ENCODE measurements at places on chromosomes 12 and 14.
A peak's percentile ranks its signal among the peaks of the same experiment; 100 is the strongest.

DNA sequence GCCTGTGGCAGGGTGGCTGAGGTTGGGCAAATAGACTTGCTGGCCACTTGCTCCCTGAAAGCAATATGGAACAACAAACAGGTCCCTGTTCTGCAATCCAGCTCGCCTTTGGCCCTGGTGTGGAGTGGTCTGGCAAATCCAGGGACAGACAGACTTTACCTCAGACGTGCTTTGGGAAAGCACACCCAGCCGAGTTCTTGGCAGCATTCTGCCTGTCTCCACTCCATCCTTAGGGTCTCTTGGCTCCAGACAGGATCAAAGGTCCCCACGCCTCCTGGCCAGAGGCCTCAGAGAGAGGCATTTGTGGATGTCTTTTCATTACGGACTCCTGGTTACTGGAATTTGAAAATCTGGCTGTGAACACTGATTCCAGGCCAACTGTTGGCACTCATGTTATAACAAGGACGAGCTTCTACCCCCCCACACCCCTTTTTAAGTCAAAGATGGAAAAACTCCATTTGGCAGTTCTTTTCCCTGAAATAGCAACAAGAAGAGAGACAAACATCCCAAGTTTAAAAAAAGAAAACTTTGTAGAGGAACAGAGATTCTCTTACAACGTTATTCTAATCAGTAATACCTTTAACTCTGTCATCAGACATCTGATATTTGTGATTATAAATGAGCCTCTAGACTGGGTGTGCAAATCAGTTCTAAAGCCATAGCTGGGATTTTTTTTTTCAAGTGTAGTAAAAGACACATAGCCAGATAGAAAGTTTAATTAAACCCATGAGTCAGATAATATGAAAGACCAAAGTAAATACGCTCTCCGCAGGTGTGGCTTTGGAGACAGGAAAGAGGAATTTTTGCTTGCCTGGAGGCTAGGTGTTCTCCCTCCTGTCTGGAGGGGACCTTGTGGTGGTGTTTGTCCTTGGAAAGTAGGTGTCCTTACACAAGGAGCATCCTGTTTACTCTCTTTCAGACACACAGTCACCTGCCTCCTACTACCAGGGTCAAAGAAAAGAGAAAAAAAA is 60.7 kb downstream of the GALNT8 start:
- DNase-seq = peak; percentile 4

GRCh38 chr14:90091393-90091792 is 29.6 kb downstream of the KCNK13 start:
- no peak for DNase-seq

GRCh38 chr14:64758025-64758521 is 53.8 kb downstream of the PLEKHG3 start:
- DNase-seq = peak; percentile 92

GRCh38 chr14:93731753-93732152 is 56.5 kb downstream of the PRIMA1 start:
- DNase-seq = no peak

GRCh38 chr12:8606890-8607289 is 5.8 kb downstream of the AICDA start:
- no peak for DNase-seq

GRCh38 chr14:29928117-29928640 is 532 bp upstream of the PRKD1 start:
- no peak for DNase-seq

Data from epithelial cell of esophagus (primary cell).